Body of pancreas (tissue), 4 donors: ENCODE measurements at places on chromosomes 5 and 9.

DNA sequence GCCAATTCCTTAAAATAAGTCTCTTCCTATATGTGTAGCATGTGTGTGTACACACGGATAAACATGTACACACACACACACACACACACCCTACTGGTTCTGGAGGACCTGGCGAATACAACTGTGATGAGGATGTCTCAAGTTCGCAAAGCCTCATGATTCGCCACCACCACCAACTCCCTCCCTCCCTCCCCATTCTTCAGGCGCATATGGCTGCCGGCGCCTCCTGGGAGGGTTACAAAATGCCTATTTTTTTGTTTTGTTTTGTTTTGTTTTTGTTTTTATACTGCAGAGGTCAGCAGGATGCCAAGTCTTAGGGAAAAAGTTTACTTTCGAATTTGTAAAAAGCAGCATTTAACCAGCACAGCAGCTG lies 88.0 kb downstream of the DAP start:
- DNase-seq: no peak

GRCh38 chr5:86442036-86442745 lies 175.6 kb upstream of the COX7C start:
- DNase-seq: no peak

GRCh38 chr5:78320401-78320800 lies 25.9 kb upstream of the AP3B1 start:
- DNase-seq: no peak

DNA sequence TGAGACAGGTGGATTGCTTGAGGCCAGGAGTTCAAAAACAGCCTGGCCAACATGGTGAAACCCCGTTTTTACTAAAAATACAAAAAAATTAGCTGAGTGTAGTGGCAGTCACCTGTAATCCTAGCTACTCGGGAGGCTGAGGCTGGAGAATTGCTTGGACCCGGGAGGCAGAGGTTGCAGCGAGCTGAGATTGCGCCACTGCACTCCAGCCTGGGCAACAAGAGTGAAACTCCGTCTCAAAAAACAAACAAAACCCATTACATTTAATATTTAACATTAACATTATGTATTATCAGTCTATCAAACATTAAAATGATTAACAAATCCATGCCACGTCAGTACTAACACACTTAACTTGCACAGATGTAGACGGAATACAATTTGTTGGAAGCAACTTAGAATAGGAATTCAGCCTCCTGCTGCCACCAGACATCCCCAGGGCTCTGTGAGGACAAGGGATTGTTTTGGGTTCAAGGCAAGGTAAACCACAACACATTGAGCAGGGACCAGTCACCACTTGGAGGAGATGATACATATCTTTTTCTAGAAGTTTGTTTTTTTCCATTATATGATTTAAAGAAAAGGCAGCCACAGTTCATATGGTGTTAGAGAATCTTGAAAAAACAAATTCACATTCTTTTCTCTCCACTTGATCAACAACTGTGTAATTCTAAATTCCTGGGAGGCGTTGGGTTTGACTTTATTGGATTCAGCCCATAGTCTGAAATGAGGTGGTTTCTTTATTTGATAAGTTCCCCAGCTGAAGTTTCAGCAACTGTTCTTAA lies 104.1 kb upstream of the BASP1 start:
- DNase-seq: no peak

GRCh38 chr9:89871871-89872331 lies 267.1 kb downstream of the GADD45G start:
- DNase-seq: no peak

- no peak for DNase-seq
Measured at GRCh38 chr9:128092199-128092977, 24.4 kb downstream of the SLC25A25 start.

- no peak for DNase-seq
Measured at GRCh38 chr9:20553558-20554149, 68.6 kb downstream of the MLLT3 start.

- no peak for DNase-seq
Measured at GRCh38 chr9:18319918-18320445, 154.0 kb upstream of the ADAMTSL1 start.

GRCh38 chr5:61687371-61687770 lies 355.3 kb downstream of the ZSWIM6 start:
- DNase-seq: no peak

DNA sequence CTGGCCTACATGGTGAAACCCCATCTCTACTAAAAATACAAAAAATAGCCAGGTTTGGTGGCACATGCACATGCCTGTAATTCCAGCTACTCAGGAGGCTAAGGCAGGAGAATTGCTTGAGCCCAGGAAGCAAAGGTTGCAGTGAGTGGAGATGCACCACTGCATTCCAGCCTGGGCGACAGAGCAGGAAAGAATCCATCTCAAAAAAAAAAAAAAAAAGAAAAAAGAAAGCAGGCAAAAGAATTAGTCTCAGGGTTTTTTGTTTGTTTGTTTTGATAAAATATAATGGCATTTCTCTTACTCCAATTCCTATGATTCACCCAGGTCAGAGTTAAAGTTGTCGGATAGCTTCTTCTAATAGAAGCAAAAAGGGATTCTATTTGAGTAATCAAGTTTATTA lies 67.0 kb upstream of the ATG10 start:
- DNase-seq: no peak

- DNase-seq: no peak
Measured at GRCh38 chr9:123358181-123358905, 2.3 kb downstream of the CRB2 start.

GRCh38 chr9:123997665-123998277 lies 13.8 kb upstream of the LHX2 start:
- DNase-seq: peak; percentile 48

- DNase-seq: no peak
Measured at GRCh38 chr5:102794047-102794446, 38.9 kb downstream of the PAM start.

DNA sequence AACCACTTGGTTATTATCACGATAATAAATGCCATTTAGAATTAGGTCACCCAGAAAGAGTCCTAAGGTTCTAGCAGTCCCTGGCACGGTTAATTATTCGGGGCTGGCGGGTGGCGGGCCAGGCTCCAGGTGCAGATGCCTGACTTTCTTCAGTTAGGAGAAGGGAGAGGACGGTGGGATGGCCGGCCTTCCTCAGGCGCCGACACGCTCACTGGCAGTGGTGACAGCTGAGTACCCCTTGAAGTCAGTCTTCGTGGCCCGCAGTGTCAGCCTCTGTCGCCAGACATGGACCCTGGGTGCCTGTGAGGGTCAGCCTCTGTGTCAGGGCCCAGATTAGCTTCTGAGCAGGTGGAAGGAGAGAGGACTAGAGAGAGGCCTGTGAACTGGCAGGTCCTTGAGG lies 21.1 kb upstream of the EXOC3 start:
- DNase-seq: no peak

DNA sequence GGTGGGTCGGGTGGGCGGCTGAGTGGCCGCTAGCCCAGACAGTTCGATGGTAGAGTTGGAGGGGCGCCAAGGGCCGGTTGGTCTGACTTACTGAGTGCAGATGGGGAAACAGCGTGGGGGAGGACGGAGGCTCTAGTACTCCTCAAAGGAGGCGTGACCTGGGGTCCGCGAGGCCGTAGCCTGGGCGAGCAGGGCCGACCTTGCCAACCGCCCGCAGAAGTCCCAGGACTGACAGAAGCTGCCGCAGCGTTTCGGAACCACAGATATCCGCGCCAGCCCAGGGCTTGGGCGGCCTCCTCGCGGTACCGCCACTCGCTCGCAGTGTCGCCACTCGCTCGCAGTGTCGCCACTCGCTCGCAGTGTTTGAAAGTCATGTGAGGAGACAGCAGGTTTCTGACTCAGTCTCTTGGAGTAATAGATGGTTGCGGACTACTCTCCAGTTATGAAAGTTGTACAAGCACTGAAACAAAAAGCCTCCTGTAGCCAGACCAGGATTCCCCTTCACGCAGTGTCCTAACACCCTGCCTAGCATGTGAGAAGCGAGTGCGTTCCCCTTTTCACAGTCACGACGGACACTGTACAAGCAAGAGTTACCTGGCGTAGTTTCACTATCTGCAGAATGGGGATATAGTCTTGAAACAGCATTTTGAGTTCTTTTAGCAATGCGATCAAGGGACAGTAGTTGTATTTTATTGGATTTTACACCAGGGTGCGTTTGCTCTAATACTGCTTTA lies 674 bp downstream of the TMEM38B start:
- peak; percentile 62 for DNase-seq

DNA sequence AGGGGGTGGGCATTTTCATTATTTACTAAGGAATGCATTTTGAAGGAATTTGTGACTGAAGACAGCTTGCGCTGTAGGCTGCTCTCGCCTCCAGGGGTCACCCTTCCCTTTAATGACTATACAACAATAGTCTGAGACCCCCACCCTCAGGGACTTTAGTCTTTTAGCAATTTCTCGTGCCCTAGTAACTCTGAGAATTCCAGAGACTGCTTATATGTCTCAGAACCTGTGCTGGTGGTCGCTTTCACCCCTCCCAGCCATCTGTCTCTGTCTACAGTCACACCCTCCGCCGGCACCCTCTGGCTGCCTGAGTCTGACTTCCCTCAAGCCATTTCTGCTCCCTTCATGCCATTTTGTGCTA lies 671.4 kb downstream of the NR2F1-AS1 start:
- no peak for DNase-seq

GRCh38 chr9:112493393-112494137 lies 6.9 kb downstream of the KIAA1958 start:
- DNase-seq: no peak

DNA sequence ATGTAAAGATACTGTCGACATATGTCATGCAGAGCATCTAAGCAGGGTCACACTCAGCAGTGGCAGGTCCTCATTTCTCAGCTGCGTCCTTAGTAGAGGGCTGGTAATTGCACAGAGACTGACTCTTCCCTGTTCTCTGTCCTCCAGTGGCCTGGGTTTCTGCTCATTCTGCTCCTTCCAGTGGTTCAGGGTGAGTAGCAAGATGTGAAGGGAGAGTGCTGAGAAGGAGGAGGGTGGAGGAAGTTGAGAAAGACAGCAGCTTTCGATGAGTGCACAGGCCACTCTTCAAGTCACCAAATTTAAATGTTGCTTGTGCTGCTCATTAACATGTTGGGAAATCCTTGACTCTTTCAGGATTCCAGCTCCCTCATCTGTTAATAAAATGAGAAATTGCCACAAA lies 203.9 kb downstream of the FBXL7 start:
- no peak for DNase-seq

- peak; percentile 49 for DNase-seq
Measured at GRCh38 chr9:33446240-33446945, 1.0 kb downstream of the AQP3 start.

- no peak for DNase-seq
Measured at GRCh38 chr5:96995419-96995818, 59.5 kb downstream of the LNPEP start.

GRCh38 chr5:179319741-179320281 lies 25.4 kb downstream of the ADAMTS2 start:
- DNase-seq: no peak

DNA sequence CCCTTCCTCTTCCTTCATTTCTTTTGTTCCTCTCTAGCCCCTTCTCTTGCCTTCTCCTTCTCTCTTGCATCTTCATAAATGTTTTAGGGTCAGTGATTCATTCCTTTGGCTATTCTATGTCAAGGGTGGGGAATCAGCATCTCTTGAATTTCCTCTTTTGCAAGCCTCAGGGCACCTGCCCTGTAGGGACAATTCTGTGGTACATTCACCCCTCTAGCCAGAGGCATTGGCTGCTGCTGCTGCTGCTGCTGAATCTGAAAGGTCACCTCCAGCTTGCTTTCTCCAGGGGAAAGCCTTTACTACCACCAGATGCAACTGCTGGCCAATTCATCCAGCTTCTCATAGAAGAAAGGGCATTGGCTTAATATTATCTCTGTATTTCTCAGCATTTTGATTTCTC lies 87.3 kb downstream of the INSYN2B start:
- DNase-seq: no peak

GRCh38 chr9:136244122-136244968 lies 1.3 kb downstream of the QSOX2 start:
- DNase-seq: no peak

DNA sequence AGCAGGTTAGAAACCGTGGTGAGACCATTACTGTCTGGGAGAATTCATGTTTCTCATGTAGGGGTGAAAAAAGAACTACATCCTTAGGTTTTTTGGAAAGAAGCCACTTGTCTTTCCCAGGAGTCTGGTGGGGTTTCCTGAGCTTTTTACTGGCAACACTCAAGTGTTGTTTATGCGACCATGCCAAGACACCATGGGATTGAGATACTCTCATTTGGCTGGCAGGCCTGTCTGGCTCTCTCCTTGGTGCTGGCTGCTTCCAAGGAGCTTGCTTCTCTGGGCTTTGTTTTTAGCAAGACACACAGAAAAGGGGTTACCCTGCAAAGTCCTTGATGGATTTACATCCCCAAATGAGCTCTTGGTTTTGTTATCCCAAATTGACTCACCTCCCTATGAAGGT lies 80.9 kb upstream of the ISL1 start:
- no peak for DNase-seq
